ENCODE measurements at places on chromosomes 13 and 19. TPM values are rescaled to one million over a fixed set of nuclear protein-coding genes. Genes with fewer than 3 reads are reported as not detected.

The CLC gene
- not detected for total RNA-seq

The TEX101 gene
- not detected for total RNA-seq

The UHRF1 gene
- total RNA-seq: 3.1 TPM

The CEACAM3 gene
- not detected for total RNA-seq

The SPRY2 gene
- total RNA-seq: 75.4 TPM

The EFNA2 gene
- total RNA-seq: not detected

The IGFL2 gene
- not detected for total RNA-seq

The MEIS3 gene
- 27.8 TPM for total RNA-seq

Data from cardiac ventricle fibroblast (primary cell).